ENCODE measurements at places on chromosomes 13 and 19.

DNA sequence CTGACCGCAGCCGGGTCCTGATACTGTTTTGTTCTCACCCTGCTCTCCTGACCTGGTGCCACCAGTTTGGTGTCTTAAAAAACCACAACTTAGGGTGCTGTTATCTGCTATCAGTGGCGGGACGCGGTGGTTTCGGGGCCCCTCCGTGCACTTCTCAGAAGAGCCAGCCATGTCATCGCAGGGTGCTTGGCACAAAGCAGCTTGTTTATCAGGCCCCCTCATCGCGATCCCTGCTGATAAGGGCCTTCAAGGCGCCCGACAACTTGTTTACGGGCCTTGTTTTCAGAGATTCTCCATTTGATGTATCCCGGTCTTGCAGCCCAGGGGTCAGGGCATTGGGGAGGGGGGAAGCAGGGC is 58.1 kb upstream of the KLF2 start:
- peak; percentile 37 for DNase-seq

DNA sequence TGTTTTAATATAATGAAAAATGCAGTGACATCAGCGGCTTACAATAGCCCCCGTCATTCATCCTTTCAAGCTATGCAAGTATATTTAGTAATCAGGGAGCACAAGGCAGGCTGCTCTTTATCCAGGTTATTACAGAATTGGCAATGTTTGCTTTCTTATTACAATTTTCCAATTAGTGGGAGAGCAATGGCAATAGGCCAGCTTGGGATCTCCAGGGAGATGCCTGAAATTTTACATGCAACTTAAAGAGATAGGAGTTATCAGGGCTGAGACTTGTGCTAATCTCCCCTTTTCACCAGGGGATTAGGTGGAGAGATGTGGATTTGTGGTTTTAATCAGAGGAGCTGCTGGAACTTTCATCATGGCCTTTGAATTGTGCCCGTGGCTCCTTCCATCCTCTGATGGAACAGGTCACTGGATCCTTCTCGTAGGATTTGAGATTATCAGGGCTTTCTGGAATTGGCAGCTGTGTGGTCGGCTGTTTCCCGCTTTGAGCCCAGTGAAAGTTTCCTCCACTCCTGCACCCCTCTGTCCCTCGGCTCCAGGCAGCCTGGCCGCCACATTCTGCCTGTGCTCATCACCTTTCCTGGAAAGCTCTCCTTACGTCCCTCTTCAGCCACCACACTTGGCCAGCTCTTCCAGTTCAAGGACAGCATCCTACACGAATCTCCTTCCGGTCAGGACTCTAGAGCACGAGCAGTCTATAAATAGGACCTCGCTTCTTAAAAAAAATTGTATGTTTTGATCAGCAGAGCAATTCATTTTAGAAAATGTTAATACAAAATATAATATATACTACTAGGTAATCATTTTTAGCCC is 47.0 kb downstream of the CBY2 start:
- DNase-seq = no peak

DNA sequence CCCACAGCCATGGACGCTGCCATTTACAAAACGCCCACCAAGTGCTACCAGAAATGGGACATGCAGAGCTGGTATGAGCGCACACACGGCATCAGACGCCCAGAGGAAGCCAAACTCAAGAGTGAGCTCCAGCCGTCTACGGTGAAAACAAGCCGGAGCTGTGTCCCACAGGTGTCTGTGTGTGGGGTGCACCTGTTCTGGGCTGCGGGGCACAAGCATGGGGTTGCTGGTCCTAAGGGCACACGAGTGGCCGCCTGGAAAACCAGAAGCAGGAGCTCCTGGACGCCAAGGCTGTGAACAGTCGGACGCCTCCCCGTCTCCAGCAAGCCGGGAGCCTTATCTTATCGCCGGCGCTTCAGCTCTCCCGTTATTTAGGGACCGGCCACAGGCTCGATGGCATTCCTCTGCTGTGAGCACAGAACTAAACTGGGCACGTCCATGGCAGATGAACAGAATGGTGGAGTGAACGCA is 1.3 kb downstream of the ADPRHL1 start:
- no peak for DNase-seq

- no peak for DNase-seq
Measured at GRCh38 chr13:50911081-50911631, 1.6 kb downstream of the RNASEH2B start.

DNA sequence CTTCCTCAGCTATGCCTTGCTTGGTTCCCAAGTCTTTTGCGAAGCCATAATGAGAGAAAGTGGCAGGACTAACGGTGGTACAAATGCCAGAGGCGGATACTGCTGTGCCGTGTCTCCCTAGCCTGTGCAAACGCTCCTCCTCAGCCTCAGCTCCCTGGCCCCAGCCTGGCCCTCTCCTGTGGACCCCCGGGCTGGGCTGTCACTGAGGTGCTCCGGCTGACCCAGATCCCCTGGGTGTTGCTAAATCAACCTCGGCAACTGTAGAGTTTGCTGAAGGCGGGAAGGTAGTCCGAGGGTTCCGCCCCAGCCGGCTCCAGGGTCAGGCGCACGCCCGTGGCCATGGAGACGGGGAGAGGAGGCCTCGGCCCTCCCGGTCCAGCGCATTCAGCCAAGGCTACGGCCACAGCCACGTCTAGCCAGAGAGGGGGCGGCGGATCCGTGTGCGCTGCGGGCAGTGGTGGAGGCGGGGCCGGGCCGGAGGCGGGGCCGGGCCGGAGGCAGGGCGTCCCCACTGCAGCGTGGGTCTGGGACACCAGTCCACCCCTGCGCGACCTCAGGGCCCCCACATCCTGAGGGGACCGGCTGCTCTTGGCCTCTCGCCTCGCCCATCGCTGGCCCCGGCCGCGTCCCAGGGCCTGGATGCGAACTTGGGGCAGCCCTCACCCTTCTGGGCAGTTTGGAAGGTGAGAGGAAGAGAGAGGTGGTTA is 16.4 kb upstream of the ZNF492 start:
- no peak for DNase-seq

DNA sequence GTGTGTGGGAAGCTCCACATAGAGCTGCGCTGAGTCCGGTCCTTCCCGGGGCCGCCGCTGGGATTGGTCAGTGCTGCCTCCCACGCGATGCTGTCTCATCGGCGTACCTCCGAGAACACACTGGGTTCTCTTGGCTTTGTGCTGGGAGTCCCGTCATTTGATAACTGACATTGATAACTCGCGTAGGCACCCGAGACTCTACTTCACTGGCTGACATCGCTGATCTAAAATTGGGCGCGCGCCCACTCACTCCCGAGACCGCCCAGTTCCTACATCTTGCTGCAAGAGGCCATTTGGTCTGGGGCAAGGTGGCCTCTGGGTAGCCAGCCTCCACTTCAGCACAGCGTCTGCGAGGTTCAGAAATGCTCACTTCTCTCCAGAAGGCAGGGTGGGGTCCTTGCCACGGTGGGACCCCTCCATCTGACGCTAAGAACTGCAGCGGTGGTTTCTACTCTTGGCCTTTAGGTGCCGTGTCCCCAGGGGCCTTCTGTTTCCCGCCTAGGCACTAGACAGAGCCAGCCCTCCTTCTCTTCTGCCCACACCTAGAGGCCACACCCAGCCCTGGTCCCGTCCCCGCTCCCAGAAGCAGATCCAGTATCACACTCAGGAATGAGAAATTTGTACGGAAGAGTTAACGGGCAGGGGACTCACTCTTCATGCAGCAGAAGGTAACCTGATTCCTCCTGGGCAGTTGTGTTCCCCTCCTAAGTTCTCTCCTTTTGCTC is 40.7 kb upstream of the ATP11A start:
- no peak for DNase-seq

GRCh38 chr19:23507446-23507845 is 112.2 kb upstream of the ZNF91 start:
- DNase-seq = no peak

- no peak for DNase-seq
Measured at GRCh38 chr13:68690567-68690966, 1417.1 kb upstream of the ATXN8OS start.

DNA sequence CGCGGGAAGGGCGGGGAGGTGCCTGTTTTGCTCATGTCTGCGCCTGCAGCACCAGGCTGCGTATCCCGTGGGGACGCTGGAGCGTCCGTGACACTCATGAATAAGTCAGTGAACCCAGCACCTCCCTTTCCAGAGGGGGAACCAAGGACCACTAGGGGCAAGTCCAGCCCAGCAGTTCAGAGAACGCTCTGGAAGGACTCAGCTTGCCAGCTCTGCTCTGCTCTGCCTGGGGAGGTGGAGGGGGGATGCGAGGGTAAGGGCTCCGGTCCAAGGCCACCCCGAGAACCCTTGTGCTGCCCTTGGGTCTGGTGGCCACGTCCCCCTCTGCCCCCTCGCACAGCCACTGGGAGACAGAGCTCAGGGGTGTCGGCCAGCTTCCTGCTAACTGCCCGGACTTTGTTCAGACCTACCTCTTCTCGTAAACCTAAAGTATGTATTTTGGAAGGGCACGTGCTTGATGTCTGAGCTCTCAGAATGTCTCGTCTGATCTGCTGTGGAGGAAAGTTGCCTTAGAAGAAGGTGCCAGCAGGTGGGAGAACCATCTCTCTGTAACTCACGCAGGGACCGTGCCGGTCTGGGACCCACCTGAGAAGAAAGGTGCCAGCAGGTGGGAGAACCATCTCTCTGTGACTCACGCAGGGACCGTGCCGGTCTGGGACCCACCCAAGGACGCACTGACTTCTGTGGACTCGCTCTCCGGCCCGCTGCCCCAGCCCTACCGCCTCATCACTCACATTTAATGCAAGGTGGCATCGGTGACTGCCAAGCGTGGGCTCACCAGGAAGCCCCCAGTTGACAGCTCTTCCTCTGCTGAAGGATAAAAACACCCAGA is 34.1 kb downstream of the TMEM255B start:
- DNase-seq = no peak

DNA sequence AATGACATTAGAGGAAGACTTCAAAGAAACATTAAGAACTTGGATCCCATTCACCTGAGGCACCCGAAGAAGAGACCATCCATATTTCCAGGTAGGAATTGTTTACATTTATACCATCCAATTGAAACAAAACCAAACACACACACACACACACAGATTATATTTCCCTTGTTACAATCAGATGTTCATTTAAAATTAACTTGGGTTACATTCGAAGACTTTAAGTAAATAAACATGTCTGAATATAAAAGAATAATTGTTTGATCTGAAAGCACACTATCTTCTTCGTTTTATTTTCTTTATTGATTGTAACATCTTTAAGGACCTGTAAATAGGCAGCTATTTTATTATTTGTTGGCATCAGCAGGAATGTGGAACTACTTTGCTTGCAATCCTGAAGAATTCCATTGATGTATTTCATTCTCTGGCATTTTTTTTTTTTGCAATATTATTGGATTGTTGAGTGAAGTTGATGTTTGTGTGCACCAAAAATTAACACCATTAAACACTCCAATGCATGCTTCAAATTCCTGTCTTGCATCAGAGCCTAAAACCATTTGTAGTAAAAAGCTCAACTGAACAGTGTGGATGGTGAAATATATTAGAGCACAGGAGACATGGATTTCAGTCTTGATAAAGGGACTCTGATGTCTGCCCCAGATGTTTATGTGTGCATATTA is 85.3 kb upstream of the FRY start:
- DNase-seq = no peak

GRCh38 chr19:18507727-18508440 is 14.0 kb downstream of the ELL start:
- no peak for DNase-seq

- DNase-seq = no peak
Measured at GRCh38 chr19:4152241-4152998, 1.0 kb upstream of the CREB3L3 start.

All from stimulated activated CD4-positive, alpha-beta T cell treated with anti-CD3 and anti-CD28 coated beads, Interleukin-1b, Interleukin-23, amount 100 ng/mL, for 48 hours (primary cell).